Type B pancreatic cell (in vitro differentiated cells): ENCODE measurements at places on chromosomes 7 and 10.

DNA sequence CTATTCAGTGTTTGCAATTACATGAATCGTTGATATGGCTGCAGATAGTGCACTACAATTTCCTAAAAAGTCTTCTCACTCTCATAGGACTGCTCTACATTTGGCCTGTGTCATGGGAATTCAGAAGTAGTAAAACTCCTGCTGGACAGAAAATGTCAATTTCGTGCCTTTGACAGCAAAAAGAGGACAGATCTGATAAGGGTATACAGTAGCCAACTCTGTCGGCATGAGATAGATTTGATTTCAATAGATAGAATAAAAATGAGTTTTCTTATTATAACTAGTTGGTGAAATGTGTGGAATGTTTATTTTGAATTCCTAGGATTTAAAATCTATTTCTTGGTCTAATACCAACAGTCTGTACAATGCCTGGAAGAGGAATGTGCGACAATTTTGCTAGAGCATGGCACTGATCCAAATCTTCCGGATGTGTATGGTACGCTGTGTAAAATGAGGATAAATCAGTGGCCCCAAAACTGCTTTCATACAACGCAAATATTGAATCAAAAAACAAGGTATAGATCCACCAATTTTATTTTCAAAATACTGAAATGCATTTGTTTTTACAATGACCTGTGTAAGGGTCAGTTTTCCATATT is 133.5 kb upstream of the CDK13 start:
- no peak for DNase-seq

GRCh38 chr7:138162236-138162635 is 86.0 kb downstream of the AKR1D1 start:
- DNase-seq: no peak

DNA sequence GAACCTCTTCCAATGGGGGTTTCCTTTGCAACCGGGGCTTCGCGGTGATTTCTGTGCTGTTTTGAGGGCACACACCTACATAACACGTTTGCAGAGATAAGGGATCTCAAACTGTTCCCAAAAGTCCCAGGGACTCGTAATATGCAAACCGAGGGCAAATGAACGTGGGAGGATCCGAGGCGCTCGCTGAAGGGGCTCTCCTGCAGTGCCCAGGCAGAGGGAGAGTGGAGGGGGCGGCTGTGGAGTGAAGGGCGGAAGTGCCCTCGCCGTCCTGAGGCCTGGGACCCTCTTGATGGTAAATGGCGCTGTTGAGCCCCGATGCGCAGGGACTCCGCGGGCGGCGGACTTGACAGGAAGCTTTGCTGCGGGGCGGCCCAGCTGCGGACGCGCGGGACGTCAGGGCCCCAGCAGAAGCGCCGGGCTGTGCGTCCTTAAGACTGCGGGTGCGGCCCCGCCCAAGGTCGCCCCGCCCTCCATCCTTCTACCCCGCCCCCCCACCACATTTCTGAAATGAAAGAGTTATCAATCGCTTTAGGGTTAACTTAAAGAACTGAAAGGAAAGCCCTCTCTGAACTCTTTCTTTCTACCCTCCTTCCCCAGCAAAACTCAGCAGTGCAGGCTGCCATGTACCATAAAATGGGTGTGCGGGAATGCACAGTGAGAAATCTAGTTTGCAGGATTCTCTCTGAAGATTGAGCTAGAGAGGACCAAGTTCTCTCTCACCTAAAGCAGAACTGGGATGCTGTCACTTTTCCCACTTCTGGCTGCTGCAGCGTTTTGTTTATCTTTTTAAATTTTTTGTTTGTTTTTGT is 151.8 kb upstream of the YAE1 start:
- peak; percentile 69 for DNase-seq

DNA sequence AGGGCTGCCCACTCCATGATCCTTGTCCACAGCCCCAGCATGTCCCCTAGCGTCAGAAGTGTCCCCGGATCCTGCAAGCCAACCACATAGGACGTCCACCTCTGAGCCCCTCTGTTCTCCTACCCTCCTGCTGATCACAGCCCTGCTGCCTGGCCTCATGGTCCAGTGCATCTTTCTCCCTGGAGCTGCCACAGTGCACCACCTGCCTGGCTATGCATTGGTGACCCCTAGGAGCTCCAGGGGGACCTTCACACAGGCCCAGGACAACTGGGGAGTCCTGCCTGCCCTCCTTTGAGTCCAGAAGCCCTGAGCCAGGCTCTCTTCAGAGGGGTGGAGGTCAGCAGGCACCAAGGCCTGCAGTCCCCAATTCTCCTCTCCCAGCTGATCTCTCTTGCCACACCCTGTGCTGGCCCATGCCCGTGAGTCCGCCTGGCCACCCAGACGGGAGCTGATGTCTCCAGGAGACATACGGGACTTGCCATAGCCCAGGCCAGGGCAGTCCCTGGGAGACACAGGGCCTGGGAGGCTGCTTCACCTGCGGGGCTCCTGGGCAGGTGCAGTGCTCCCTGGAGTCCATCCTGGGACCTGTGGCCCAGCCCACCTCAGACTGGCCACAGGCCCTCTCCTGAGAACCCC is 77.4 kb upstream of the RET start:
- DNase-seq: no peak

DNA sequence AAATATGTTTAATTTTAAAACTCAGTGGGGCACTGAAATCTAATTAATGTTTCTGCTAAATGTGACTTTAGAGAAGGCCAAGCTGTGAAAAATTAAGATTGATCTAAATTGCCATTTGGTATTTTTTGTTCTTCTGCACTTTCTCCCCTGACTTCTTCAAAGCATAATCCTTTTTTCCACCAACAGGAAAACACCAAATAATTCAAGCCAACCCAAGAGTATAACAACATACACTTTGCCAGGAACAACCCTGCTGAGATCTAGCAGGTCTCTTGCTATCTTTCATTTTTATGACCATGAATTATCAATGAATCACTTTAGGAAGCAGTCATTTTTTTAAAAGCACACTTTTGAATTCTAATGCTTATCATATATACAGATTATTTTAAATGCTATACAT is 100.1 kb downstream of the USP6NL start:
- DNase-seq: no peak

- no peak for DNase-seq
Observed at GRCh38 chr7:133742709-133743538, 384.2 kb upstream of the LRGUK start.

DNA sequence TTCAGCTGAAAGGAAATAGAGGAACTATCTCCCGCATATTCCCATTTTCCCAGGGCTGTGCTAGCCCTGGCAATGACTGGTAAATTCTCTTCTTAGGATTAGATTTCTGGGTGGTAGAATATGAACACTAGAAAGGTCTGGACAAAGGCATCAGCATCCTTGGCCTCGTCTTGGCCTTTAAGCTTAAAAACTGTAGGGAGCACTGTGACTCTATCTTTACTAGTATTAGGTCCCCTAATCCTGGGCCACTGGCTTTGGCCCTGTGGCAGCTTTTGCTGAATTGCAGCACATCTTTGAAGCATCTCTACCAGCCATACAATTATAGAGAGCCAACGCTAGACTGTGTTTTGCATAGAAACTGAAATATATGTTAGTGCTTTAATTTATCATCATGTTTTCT is 41.5 kb upstream of the EBLN1 start:
- no peak for DNase-seq

- DNase-seq: no peak
Observed at GRCh38 chr10:121464517-121464916, 133.7 kb downstream of the FGFR2 start.

DNA sequence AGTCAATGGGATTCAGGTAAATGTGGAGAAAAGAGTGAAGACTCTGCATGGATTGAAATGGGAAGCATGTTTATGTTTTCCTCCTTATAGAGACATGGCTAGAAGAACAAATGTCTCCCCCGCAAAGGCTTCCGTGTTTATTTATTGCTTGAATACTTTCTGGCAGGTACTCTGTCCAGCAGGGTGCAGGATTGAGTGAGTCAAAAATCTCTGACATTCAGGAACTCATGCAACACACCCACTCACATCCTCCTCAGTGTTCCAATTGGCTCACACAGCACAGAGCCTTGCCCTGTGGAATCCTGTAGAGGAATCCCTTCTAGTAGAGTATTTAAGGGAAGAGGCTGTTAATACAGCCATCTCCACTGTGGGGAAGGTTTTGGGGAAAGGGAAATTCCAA is 290.3 kb upstream of the VWC2 start:
- DNase-seq: no peak

DNA sequence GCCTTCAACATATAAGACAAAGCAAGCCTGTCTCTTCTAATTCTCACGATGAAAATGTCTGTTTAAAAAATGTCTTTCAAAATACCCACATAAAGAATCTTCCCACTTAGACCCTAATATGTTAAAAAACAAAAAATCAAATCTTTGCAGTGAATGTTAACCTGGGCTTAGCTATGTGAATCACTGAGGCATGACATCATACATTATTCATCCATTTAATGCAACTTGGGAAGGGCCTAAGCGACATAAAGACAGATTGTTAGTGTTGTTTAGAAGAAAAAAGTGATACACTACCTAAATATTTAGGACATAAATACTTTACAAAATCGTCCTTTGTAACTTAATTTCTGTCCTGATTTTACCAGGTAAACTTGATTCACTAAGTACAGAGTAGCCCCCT is 648.5 kb upstream of the NRP1 start:
- no peak for DNase-seq

DNA sequence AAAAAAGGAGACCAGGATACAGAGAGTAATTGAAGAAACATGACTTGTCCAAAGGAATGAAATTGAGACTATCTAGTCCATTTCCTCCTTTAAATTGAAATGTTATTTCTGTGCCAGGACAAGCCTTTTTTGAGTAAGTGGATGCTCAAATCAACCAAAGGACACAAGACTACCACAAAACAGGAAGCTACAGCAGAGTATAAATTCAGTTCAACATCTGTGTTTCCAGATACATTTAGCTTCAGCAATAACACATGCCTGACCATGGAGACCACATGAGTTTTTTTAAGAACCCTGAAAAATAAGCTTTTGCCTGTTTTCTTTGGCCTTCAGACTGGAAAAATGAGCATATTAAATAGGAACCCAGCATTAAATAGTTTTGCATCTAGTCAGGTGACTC is 707.5 kb downstream of the ZWINT start:
- no peak for DNase-seq

GRCh38 chr10:46541017-46541661 is 15.3 kb downstream of the GPRIN2 start:
- peak; percentile 81 for DNase-seq

DNA sequence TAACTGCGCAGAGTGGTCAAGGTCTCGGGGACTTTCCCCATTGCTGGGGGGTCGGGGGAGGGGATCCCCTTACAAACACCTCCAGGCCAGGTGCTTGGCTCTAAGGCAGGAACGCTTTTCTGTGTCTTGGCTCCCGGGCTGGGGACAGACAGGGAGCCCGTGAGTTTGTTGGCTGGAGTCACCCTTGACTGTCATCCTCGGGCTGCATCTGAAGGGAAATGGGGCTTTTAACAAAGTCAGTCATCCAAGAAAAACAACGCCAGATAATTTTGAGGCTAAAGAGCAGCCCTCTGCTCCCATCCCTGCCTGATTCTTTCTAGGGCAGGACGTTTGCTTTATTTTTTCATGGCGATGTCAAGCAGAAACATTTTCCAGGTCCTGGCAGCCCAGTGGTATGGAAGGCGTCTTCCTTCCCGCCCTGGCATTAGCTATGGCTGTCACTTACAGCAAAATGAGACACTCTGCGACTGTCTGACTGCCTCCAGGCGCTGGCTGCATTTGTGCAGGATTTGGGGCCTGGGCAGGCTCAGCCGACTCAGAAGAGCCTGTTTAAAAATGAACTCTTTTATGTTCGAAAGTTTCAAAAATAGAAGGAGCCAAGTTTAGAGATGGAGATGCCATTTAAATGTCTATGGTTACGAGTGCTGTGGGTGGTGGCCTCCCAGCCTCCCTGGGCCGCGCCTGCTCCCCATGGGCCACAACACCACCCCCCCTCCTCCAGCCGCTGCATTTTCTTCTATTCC is 54.7 kb upstream of the TNS3 start:
- DNase-seq: no peak

DNA sequence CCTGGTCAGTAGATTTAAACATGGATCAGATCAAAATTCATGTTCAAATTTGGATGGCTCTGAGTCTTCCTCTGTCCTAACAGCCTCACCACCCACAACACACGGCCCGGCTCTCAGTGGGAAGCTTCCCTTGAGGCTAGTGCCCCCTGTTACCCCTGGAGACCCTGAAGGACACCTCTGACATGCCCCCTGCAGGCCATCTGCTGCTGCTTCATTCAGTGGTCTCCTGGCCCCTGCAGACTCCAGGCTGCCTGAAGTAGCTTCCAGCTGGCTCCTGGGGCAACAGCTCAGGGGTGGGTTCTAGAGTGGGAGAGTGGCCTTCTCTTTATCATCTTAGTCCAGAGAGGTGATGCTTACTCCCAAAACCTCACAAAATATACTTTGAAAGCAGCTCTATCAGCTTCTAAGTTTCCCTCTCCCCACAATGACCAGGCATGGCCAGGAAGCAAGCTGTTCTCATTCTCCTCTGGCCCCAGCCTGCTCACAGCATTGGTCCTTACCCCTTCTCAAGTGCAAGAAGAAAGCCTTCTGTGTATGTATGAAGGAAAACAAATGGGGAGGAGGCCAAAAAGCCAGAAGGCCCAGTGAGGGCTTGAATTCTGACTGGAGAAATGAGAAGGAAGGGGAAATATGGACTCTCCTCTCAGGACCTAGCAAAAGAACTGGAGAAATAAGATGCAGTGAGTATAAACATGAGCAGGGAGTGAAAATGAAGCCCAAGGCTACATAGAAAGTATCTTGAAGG is 189.6 kb upstream of the INHBA start:
- no peak for DNase-seq
